ENCODE measurements at places on chromosomes 12 and 14.

DNA sequence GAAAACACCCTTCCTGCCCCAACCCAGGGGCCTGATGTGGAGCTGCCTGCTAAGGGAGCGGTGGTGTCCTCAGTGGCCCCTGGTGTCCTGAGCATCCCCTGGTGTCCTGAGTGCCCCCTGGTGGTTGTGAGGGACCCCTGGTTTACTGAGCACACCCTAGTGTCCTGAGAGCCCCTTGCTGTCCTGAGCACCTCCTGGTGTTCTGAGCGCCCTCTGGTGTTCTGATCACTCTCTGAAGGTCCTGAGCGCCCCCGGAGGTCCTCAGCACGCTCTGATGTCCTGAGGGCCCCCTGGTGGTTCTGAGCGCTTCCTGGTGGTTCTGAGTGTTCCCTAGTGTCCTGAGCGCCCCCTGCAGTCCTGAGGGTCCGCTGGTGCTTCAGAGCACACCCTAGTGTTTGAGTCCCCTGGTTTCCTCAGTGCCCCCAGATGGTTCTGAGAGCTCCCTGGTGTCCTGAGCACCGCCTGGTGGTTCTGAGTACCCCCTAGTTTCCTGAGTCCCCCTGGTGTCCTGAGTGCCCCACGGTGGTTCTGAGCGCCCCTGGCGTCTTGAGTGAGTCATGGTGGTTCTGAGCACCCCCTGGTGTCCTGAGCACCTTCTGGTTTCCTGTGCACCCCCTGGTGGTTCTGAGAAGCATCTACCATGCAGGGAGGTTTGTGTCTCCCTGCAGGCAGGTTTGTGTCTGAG lies 1004.2 kb downstream of the TMEM121 start:
- DNase-seq: no peak

DNA sequence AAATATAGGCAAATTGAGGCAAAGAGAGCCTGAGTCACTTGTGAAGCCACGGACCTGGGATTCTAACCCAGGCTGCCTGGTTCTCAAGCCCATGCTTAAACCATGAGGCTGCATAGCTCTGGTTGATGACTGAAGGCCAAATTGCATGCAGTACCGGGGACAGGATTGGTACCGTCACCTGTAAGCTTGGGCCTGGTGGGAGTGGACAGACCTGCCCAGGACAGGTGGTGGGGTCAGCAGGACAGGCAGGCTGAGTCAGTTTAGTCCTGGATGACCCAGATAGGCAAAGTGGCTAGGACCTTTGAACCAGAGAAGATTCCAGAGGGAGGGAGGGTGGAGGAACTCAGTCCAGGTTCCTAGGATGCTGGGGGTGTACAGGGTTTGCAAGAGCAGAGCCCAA lies 25.8 kb downstream of the RIN3 start:
- DNase-seq: no peak

DNA sequence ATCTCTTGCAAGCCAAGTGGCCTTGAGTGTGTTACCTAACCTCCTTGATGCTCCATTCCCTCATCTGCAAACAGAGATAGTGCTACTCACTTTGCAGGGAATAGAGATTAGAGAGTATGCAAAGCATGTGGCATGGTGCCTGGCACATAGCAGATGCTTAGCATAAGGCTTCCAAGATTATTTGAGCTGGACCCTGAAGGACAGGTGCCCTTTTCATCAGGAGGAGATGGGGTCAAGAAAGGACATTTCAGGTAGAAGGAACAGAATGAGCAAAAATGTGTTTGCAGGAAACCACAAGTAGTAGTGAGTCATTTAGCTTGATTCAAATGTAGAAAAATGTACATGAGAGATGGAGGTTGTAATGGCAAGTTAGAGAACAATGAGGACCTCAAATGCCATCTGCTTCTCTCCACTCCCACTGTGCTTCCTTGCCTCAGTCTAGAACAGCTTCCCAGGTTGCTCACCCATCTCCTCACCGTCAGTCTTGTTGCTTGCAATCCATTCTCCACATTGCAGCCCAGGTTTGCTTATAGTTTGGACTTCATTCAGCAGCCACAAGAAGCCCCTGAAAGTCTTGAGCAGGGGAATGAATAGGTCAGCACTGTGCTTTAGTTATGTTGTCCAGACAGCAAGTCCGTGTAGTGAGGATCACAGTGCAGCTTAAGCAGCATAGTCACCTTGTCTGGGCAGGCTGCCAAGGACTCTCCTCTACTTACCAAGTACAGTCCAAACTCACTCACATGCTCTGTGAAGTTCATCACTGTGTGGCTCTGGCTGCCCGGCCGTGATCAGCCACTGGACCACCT lies 536.3 kb upstream of the CCDC196 start:
- no peak for DNase-seq

- DNase-seq: no peak
Measured at GRCh38 chr12:45168976-45169375, 46.9 kb upstream of the ANO6 start.

GRCh38 chr12:106957583-106957982 lies 1.9 kb downstream of the TMEM263 start:
- DNase-seq: no peak

- DNase-seq: peak; percentile 50
Measured at GRCh38 chr14:72463291-72463866, 430.5 kb downstream of the DPF3 start.

DNA sequence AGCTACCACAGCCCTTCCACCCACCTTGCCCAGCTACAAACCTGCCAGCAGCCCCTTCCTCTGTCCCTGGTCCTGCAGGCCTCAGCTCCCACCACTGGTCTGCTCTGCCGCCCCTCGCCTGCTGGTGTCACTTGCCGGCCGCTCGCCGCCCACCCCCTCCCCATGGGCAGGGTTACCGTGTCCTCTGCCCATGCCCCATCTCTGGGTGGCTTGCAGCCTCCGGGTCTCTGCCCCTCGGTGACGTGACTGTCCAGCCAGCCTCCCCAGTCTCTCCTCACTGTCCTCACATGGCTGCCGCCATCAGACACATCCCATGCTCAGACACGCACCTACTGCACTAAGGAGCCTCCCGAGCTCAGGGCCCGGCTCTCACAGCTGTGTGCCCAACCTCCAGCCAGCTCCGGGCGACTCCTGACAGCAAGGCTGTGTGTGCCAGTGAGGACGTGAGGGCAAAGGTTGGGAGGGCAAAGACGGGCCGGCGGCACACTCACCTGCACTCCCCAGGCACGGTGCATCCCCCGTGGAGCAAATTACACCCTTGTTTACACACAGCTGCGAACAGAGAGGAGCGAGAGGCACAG lies 13.4 kb downstream of the JAG2 start:
- DNase-seq: no peak

GRCh38 chr12:120175062-120175461 lies 19.5 kb downstream of the GCN1 start:
- no peak for DNase-seq

DNA sequence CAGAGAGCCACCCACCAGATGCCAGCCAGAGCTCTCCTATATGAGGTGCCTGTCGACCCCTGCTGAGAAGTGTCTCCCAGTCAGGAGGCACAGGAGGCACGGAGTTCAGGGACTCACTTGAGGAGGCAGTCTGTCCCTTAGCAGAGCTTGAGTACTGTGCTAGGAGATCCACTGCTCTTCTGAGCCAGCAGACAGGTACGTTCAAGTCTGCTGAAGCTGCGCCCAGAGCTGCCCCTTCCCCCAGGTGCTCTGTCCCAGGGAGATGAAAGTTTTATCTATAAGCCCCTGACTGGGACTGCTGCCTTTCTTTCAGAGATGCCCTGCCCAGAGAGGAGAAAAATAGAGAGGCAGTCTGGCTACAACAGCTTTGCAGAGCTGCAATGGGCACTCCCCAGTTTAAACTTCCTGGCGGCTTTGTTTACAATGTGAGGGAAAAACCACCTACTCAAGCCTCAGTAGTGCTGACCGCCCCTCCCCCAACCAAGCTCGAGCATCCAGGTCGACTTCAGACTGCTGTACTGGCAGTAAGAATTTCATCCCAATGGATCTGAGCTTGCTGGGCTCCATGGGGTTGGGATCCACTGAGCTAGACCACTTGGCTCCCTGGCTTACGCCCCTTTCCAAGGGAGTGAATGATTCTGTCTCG lies 146.7 kb upstream of the USP15 start:
- no peak for DNase-seq

GRCh38 chr12:25806271-25806670 lies 152.2 kb upstream of the RASSF8 start:
- DNase-seq: no peak

DNA sequence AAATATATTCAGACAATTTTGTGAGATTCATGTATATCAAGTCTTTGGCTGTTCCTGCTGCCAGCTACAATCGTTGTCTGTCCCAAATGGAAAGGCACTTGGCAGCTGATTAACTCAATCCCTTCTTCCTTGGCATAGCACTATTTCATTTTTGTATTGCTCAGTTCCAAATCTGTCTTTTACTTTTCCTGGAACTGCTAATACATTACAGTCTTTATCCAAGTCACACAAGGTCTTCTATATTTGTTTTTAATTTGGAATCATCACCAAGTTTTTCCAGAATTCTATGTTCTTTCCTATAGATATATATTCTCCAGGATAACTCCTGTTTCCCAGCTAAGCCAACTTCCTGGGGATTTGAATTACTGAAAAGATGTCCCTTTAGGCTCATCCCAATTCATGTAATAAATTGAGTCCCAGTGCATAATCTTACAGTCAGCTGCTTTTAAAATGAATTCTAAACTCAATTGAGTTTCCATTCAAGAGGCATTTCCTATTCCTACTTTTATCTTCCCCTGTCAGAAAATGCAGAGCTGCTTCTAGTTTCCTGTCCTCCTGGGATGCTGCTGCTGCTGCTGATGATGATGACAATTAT lies 45.9 kb downstream of the DYRK2 start:
- DNase-seq: no peak

DNA sequence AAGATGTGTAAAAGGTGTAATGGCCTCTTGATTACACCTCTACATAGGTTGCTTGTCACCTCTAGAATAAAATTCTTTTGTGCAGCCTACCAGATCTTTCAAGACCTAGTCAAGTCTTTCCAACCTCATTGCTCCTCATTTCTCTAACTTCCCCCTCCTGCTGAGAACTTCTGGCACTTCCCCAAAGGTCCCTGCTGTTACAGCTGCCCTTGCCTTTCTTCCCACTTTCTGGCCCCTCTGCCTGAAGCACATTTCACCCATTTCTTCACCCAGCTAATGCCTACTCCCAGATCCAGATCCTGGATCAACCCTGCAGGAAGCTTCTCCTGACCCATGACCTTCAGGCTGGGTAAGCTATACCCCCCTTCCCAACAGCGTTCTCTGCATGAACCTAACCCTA lies 1.5 kb downstream of the TSHR start:
- no peak for DNase-seq

- DNase-seq: no peak
Measured at GRCh38 chr14:85060121-85060520, 469.8 kb upstream of the FLRT2 start.

DNA sequence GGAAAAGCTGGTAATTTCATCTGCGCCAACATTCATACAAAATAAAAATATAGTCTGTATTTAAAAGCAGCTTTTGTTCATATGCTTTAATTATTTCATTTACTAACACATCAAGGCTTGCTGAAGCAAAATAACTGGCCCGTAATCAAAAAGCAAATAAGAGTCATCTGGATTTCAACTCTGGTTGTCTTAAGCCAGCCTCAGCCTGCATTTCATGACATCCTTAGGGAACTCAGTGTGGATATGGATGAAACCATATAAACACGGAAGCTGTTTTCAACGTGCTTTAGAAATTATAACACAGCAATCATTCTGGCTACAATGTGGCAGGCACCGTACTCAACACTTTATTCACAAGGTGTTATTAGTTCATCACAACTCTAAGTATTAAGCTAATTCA lies 852 bp downstream of the COX16 start:
- DNase-seq: peak; percentile 21

DNA sequence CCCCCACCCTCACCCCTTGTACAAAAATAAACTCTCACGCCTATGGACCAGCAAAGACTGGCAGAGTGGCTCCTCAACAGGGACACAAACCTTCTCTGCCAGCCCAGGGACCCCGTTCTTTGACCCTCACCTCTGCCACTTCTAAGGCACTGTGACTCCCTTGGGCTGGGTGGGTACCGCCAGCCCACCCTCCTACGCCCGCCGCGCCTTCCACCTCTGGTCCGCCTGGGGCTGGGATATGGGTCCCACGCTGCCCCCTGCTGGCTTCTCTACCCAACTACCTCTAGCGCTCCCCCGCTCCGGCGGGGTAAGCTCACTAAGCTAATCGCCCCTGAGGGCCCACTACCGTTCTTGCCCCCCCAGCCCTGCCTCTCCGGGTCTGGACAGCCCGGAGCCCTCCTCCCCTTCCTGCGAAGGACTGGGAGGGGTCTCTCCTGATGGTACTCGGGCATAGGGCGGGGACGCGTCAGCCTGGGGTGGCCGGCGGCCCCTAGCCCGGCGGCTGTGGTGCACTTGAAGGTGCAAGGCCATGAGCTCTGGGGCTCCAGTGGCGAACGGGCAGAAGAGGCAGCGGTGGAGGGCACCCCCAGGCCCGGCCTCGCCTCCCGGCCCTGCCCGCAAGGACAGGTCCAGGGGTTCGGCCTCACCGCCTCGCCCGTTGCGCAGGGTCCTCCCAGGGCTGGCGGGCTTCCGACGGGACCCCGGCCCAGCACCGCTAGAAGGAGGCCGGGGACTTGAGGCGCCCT lies 8.1 kb downstream of the ZNF219 start:
- no peak for DNase-seq

DNA sequence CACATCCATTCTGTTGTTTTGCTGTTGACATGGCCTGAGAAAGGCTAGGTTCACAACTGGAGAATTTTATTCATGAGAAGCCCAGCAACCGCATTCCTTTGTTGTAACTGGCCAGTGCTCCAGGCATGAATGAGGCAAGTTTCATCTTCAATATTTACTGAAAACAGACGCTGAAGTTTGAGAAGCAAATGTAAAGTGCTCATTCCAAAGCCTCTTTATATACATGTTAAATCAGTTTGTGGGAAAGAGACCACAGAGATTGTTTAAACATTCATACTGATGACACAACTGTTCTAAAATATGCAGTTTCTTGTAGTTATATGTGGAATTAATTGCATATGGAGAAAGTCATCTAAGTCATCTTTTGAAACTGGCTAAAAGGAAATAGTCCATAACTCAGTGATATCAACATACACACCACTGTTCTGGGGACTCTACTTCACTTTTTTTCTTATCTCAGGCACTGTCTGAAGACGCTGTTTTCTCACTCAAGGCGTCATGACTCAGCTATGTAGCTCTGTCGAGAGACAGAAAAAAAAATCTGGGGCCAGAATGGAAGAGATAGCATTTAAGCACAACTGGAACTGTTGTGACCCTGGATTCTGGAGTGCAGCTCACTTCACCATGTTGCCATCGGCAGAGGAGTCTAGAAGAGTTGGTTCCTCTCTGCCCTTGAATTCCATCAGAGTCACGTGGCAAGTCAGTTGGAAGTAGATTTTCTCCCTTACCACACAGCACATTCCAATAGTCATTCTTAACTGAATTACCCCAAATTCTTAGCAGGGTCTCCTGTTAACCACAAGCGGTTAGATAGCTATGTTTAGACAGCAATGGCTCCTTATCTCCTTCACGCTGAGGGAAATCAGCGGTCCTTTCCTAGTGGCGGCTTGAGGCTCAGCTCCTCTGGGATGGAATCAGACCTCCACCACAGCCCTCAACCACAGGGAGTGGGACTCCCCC lies 258.4 kb upstream of the HMGA2 start:
- DNase-seq: peak; percentile 48
